ENCODE measurements at places on chromosomes 7 and 10.

GRCh38 chr10:4503076-4503475, 322.9 kb upstream of the AKR1E2 start:
- DNase-seq, result no peak

DNA sequence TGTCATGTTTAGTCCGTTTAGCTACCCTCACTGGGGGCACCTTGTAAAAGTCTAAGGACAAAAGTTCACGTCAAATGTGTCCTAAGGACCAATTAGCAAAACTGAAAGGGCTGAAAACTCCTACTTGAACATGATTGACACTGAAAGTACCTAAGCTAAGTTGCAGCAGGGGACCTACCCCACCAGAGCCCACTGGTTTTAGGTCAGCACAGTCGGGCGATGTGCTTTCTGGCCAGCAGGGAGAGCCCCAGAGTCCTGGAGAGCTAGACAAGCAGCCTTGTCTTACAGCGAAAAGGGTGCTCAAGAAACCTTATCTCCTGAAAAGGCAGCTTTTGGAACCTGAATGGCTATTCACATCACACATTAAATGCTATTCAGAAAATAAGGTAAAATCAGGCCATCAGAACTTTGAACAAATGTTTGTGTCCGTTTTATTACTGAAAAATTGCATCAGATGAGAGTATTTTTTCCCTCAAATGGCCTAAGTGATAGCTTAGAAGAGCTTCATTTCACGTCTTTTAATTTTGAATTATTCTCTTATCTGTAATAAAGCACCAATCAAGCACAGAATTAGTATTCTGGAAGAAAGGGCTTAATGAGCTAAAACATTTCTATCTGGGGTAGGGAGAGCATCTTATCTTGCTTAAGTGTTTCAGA, 52.2 kb upstream of the MKI67 start:
- no peak for DNase-seq

GRCh38 chr10:30489346-30489745, 55.4 kb downstream of the MAP3K8 start:
- DNase-seq, result no peak

- DNase-seq, result no peak
Observed at GRCh38 chr7:23161482-23161881, 20.4 kb upstream of the NUP42 start.

DNA sequence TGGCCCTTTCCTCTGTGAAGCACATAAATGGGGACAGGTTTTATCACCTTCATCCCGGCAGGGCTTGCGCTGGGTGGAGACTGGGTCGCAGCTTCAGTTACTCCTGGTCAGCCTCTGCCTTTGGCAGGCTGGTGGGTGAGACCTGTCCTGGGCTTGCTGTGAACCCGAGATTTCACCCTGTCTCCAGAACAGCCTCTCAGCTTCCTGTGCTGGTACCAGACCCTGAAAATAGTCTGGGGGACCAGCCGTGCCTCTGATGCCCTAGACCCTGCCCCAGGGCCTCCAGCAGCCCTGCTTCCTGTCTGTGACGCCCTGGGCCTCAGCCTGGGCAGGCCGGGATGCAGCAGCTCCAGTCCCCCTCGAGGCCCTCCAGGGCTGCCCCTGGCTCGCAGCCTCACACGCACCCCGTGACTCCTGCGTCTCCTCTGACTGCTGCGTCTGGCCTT, 13.2 kb upstream of the PWWP2B start:
- DNase-seq, result no peak

DNA sequence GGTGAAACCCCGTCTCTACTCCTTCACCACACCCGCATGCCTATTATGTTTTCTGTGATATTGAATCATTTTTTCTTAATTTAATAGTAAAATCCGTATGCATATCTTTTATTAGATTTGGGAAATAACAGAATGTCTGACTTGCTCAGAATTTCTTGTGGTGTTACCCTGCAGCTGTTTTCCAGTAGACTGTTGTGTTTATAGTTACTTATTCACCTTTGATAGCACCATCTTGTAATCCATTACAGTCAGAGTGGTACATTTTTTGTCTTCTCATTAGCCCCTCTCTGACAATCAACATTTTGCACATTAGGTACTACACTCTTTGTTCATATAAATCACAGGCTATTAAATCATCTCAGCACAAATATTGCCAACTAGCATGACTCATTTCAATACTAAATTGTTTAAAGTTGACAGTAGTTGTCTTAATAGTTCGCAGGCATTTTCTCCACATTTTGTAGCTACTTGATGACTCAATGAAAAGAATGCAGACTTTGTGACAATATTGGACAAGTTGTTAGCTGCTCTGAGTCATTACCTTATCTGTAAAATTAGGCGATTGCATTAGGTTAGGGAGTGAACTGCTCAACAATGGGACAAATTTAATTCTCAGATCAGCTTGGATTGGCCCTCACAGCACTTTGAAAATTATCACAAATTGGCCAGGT, 17.8 kb upstream of the SLC16A12 start:
- peak; percentile 43 for DNase-seq

DNA sequence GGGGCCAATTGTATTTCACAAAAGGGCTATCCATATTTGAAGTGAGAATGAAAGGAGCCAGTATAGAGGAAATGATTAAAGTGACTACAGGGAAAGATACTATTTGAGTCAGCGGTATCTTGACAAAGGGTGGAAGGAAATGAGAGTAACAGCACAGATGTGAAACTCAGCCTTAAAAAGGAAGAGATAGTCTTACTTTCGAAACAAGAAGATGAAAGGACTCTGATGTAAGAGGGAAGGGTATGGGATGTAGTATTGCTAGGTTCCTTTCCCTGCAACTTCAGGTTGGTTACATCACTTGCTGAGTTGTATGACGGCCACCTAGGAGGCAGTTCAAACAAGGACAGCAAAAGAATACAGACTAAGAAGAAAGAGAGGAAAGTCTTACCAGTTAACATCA, 13.7 kb downstream of the CISD1 start:
- DNase-seq, result no peak

- peak; percentile 57 for DNase-seq
Observed at GRCh38 chr10:97708976-97709946, 4.3 kb upstream of the MARVELD1 start.

DNA sequence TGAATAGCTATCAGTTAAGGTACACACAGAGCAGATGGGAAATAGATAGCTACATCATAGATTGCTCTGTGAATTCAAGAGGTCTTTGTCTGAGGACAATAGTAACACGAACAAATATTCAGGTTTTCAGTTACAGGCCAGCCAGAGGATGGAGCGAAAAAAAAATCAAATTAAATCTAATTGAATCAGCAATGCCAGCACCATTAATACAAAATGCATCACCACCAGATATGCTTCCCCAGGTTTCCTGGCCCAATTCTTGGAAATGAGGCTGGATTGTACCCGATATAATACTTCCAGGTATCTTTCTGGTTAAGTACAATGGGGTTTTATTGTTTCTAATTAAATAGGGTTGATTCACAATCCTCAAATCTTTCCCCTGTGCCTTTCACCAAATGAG, 975.8 kb upstream of the AUTS2 start:
- DNase-seq, result no peak

GRCh38 chr7:139294241-139294640, 46.9 kb upstream of the FMC1 start:
- DNase-seq, result no peak

DNA sequence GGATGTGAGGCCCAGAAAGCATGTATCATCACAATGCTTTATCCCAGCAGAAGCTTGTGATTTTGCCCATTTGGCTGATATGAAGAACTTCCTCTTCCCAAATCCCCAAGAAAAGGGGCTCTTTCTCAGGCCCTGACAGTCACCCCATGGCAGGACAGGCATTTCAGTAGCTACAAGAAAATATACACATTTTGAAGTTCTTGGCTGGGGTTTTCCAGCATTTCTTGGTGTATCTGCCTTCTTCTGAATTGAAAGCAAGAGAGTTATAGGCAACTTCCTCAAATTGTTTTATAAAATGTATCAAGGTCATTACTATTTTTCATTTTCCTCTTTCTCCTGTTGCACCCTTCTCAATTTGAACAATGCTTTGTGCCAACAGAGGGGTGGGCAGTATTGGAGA, 63.3 kb upstream of the PDLIM1 start:
- no peak for DNase-seq

DNA sequence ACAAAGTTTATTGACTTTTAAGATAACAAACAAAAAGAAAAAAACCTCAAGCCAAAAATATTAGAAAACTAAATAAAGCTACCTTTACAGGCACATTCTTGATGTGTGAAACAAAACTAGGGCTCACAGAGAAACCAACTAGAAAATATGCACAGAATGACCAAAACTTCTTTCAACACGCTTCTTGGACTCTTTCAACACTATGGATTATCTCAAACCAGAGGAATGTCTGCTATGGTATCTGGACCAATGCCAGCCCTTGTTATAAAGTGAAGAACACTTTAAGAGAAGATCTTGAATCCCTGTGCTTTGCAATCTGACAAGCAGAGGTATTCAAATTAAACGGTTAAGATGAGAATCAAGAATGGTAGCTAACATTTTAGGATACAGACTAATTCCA, 76.6 kb downstream of the DNAJC1 start:
- peak; percentile 41 for DNase-seq

GRCh38 chr7:145916776-145917175, 199.8 kb upstream of the CNTNAP2 start:
- no peak for DNase-seq

DNA sequence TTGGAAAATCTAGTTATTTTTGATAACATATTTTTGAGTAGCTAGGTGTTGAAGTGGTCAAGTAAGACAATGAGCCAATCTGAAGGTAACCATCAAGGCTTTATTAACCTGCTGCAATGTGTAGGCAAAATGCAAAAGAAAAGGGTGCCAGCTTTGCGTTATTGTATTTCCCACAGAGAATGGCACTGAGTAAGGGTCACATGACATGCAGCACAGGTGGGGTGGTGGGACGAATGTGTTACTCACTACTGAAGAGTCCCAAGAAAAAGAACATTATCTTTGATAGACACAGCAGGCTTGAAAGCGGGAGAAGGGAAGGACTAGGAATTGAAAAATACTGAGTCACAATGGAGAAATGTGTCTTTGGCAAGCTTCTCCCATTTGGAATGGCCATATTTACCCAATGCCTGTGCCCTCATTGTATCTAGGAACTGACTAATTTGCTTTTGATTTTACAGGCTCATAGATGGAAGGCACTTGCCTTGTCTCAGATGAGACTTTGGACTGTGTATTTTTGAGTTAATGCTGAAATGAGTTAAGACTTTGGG, 898.6 kb upstream of the POT1 start:
- no peak for DNase-seq

- no peak for DNase-seq
Observed at GRCh38 chr7:151851145-151851751, 25.7 kb downstream of the PRKAG2 start.

DNA sequence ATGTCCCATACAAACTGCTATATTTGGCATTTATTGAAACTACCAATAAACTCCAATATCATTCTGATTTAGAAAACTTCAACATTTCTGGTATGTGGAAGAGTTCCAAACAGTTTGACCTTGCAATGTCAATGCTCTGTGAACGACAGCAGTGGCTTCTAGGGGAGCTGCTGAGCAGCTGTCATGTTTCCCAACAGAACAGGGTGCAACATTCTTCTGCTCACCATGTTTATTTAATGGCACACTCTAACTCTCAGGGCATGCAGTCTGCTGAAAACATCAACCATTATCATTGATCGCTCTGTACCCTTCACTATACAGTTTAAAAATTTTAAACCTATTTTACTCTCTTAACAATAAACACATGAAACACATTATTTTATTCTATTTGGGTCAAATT, 25.9 kb downstream of the LMOD2 start:
- DNase-seq, result no peak

GRCh38 chr10:20768843-20769242, 128.3 kb downstream of the NEBL start:
- peak; percentile 9 for DNase-seq

- DNase-seq, result no peak
Observed at GRCh38 chr7:124959676-124960075, 30.1 kb upstream of the POT1 start.

- DNase-seq, result no peak
Observed at GRCh38 chr10:114181971-114182370, 2.8 kb downstream of the TDRD1 start.

- DNase-seq, result no peak
Observed at GRCh38 chr10:116408719-116409118, 18.9 kb upstream of the PNLIPRP3 start.

DNA sequence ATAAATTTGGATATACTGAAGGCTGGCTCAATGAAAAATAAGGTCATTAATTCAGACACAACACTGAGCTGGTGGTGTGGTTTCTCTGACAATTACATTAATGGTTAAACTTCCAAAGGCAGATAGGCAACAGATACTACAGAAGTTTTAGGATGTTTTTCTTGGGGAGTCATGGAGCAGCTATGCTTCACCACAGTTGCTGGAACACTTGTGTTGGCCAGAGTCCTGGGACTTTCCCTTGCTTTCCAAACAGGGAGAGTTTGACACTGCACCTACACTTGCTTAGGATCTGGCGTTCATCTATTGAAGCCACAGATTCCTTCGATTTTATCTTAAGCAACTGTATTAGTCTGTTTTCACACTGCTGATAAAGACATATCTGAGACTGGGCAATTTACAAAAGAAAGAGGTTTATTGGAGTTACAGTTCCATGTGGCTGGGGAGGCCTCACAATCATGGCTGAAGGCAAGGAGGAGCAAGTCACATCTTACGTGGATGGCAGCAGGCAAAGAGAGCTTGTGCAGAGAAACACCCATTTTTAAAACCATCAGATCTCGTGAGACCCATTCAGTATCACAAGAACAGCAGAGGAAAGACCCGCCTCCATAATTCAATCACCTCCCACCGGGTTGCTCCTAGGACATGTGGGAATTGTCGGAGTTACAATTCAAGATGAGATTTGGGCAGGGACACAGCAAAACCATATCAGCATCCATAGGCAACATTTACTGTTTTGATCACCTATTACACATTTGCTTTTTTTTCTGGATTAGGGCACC, 27.8 kb upstream of the TMEM178B start:
- DNase-seq, result no peak

DNA sequence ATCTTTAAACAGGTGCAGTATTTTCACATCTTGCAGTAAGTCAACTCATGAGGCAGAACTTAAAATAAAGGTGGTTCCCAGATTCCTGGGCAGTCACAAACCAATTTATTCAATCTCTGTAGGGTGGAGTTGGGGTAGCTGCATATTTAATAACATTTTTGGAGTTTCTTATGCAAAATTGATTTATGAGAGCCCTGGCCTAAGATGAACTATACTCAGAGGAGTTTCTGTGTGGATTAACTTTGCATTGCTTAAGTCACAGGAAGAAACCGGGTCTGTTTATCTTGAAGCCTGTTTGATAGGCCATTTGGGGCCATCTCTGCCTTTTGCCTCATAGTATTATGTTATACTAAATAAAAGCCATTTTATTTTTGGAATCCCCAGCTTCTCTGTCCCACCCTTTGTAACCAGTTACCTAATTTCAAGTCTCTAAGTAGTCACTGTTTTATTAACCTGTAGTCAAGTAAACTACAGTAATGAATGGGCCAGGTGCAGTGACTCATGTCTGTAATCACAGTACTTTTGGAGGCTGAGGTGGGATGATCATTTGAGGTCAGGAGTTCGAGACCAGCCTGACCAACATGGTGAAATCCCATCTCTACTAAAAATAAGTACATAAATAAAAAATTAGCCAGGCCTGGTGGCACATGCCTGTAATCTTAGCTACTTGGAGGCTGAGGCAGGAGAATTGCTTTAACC, 104.4 kb upstream of the FAM3C start:
- no peak for DNase-seq

Data from SW 1271 (cell line).